SK-N-SH treated with all-trans-retinoic acid at 6 μM for 48 hours (cell line): ENCODE measurements at places on chromosomes 2 and 18.

DNA sequence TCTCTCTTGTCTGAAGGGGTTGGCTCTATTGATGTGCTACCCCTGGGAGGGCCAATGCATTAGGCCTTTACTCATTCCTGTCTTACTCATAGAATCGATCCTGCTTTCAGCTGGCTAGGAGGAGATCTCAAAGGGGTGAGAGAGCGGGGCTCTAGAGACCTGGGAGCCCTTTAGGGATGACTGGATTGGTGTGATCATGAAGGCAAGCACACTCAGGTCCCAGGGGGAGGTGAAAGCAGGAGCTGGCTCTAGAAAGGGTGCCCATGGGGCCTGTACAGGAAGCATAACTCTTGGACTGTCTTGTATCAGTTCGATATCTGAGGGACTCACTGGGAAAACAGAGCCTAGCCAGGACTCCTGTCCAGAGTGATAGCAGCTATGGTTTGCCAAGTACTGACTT lies 47.8 kb downstream of the INPP4A start:
- no peak for ATAC-seq

DNA sequence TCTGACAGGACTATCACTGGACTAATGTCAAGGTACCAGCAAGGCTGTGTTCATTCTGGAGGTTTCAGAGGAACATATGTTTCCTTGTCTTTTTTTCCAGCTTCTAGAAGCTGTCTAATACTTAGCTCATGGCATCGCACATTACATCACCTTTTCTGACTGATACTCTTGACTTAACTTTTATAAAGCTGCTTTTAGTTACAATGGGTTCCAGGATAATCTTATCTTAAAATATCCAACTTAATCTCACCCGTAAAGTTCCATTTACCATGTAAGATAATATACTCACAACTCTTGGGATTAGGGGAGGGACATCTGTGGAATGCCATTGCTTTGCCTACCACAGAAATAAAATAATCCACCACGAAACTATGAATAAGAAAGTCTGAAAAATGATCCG lies 394.2 kb downstream of the CDH19 start:
- no peak for ATAC-seq

- ATAC-seq: no peak
Observed at GRCh38 chr2:27832396-27832795, 57.8 kb downstream of the RBKS start.

- ATAC-seq: no peak
Observed at GRCh38 chr2:223916181-223916920, 28.8 kb downstream of the WDFY1 start.

DNA sequence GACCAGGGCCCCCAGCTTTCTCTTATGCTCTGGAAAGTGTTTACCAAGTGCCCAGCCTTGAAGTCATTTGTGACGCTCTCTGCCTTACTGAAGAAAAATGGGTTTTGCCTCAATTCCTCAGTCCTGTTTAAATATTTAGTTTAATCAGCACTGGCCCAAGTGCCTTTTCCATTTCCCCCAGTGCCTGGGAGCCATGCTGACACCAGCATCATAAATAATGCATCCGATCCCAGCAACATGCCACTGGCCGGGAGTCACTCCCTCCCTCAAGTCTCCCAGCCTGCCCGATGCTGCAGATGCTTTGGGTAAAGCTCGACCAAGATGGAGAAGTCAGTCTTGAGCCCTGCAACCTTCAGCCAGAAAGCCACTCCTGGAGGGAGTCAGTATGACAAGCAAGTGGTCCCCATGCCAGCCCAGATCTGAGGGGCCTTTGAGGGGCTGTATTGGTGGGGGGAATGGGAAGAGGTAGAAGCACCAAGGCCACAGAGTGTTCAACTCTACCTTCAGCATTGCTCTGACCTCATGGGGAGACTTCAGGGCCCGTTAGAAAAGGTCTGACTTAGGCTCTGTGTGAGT lies 12.0 kb upstream of the MTA3 start:
- no peak for ATAC-seq

DNA sequence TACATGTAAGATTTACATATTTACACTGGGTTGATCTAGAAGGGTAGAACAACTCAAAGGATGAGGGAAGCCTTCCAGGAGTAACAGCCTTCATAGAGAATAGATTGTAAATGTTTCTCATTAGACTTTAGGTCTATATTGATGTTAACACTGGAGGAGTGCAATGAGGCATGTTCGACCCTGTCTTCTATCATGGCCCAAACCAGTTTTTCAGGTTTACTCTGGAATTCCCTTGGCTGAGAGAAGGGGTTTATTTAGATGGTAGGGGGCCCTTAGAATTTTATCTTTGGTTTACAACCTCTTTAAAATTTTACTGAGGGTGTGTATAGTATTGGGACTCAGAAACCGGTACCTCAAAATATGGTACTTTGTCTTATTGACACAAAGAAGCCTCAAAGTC lies 634.9 kb upstream of the PIK3C3 start:
- ATAC-seq: no peak

- ATAC-seq: no peak
Observed at GRCh38 chr2:144511937-144512336, 8.0 kb downstream of the ZEB2 start.

- no peak for ATAC-seq
Observed at GRCh38 chr2:196245378-196246140, 74.2 kb upstream of the STK17B start.

- no peak for ATAC-seq
Observed at GRCh38 chr2:226037526-226037925, 638.0 kb downstream of the NYAP2 start.

DNA sequence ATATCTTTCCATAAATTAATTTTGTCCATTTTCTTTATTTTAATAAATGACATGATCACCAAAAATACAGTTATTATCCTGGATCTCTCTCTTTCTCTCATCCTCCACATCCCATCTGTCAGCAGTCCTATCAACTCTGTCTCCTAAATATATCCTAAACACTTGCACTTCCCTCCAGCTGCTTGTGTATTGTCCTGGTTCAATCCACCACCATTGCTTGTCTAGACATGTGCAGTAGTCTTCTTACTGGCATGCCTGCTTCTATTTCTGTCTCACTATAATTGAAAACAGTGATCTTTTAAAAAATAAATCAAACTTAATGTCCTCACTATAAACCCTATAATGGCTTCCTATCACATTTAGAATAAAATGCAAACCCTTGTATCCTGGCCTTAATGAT lies 2168.6 kb upstream of the PIK3C3 start:
- ATAC-seq: no peak

GRCh38 chr18:13243363-13243762 lies 24.8 kb downstream of the LDLRAD4 start:
- ATAC-seq: no peak

DNA sequence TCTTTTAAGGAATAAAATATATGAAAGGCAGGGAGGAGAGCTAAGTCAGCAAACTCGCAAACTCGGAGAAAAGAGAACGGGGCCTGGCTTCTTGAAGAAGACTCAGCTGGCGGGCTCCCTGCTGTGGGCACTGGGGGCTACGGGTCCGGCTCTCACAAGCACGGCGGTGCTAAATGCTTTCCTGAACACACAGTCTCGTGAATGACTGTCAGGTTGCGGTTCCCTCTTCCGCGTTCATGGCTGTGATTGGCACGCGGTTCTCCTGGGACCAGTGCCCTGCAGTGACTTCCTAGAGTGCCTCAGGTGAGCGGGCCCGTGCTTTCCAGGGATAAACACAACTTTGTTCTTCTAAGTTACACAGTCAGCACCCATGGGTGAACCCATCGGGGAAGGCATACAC lies 208.4 kb downstream of the HDAC4 start:
- no peak for ATAC-seq
